ENCODE measurements at places on chromosomes 7 and 10.

DNA sequence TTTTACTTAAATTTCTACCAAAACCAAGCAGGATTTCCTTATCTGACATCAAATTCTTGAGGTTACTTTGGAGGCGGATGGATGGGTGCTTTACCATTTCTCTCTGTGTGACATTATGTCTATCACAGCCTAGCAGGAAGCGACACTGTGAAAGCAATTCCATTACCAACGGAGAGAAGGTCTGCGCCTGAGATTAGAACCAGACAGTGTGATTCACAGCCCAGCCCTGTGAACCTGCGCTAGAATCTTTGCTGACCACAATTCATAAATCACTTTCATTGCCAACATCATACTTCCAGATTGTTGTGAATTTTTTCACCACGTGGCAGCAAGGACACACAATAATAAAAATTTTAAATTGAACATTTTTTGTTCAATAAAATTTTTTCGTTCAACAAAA is 126.5 kb downstream of the CUBN start:
- DNase-seq: peak; percentile 97

DNA sequence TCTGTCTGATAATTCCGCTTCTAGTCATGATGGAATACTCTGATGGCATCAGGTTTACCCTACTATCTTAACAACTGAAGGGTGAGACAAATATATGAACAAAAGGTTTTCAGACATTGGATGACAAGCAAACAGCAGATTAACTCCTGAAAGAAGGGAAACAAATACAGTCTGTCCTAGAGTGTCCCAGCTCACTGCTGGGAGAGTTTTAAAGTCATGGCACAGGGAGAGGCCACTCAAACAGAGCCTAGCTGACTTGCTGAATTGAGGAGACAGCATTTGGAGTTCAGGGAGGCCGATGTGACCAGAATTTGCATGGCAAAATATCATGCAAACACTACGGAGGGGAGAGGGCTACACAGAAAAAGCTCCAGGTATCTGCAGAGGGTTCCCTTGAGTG is 73.1 kb downstream of the MDH2 start:
- DNase-seq: no peak

DNA sequence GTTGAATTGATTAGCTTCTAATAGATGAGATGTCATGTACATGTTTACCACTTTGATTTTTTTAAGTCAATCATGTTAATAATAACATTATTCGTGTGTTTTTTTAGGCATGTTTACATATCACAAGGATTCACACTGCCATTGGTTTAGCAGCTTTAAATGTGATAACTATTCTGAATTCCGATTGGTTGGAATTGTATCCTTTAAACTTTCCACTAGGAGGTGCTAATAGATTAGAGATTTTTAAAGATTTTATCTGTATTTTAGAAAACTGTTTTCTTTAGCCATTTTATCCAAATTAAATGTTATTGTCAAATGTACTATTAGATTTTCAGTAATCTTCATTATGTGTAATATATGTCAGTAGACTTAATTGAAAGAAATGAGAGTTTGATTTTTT is 83.2 kb downstream of the HECTD2 start:
- DNase-seq: peak; percentile 59

DNA sequence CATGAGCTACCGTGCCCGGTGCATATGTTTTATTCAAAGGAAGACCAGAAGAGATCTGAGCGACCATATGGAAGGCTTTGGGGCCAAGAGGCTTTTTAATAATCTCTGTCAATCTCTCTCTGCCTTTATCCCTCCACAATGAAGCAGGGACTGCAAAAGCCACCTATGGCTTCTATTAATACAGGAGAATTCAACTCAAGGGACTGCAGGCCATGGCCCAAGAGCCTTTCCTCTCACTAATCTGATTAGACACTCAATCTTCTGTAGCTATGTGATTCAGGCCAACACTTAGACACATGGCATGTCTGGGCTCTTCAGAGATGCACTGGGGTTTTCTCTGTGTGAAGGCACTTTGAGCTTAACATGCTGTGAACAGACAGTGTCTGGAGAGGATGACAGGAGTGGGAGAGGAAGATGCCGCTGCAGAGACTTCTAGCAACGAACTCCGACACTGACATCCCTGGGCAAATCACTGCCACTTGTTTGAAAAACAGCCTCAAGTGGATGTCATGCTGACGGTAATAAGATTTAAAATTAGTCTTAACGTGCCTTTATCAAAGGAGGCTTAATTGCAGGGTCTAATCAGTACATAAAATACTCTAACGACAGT is 114.4 kb upstream of the AOAH start:
- no peak for DNase-seq

DNA sequence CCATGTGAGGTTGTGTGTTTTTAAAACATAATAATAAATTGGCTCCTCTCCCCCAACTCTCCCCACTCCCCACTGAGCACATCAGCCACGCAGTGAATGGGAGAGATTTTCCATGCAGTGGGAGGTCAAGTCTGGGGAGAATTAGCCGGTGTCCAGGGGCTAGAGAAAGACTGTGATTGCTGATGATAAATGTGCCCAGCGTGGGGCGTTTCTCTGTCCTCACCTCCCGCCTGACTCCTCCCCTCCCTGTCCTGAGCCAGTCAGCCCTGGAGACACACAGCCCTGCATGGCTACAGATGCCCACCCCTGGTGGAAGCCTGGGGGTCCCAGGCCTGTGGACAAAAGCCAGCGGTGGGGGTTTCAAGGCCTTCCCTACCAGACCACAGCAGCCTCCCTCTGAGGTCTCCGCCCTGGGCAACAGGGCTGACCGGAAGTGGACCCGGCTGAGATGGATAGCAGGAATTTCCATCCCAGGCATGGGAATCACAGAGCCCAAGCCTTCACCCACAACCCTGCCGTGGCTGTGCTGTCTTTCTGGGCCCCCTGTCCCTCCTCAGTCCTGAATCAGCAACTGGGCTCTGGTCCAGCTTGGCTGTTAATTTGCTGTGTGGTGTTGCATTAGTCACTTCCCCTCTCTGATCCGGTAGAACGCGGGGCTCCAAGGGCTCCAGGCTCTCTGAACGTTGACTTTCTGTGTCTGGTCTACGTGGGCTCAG is 46.8 kb upstream of the SLC29A3 start:
- DNase-seq: peak; percentile 68

- DNase-seq: peak; percentile 38
Measured at GRCh38 chr7:47211519-47211973, 370.4 kb downstream of the TNS3 start.

DNA sequence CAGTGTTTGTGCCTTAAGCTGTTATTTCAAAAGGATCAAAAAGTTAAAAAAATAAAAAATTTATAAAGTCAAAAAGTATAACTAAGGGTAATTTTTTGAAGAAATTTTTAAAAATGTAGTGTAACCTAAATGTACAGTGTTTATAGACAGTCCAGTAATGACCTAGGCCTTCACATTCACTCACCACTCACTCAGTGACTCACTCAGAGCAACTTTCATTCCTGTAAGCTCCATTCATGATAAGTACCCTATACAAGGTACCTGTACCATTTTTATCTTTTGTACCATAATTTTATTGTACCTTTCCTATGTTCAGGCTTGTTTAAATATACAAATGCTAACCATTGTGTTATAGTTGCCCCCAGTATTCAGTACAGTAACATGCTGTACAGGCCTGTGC is 21.5 kb downstream of the DNAJC9 start:
- no peak for DNase-seq

- peak; percentile 37 for DNase-seq
Measured at GRCh38 chr7:41708581-41709358, 5.9 kb upstream of the INHBA start.

- DNase-seq: no peak
Measured at GRCh38 chr7:78900806-78901205, 552.7 kb downstream of the MAGI2 start.

- peak; percentile 94 for DNase-seq
Measured at GRCh38 chr10:19651549-19651948, 164.7 kb upstream of the PLXDC2 start.

- DNase-seq: no peak
Measured at GRCh38 chr10:14200698-14201544, 129.8 kb downstream of the FRMD4A start.

GRCh38 chr10:94991243-94991888 is 52.9 kb downstream of the CYP2C9 start:
- DNase-seq: no peak

GRCh38 chr10:125521721-125522680 is 161.0 kb downstream of the TEX36 start:
- no peak for DNase-seq

- no peak for DNase-seq
Measured at GRCh38 chr10:55174419-55174818, 373.4 kb upstream of the PCDH15 start.

DNA sequence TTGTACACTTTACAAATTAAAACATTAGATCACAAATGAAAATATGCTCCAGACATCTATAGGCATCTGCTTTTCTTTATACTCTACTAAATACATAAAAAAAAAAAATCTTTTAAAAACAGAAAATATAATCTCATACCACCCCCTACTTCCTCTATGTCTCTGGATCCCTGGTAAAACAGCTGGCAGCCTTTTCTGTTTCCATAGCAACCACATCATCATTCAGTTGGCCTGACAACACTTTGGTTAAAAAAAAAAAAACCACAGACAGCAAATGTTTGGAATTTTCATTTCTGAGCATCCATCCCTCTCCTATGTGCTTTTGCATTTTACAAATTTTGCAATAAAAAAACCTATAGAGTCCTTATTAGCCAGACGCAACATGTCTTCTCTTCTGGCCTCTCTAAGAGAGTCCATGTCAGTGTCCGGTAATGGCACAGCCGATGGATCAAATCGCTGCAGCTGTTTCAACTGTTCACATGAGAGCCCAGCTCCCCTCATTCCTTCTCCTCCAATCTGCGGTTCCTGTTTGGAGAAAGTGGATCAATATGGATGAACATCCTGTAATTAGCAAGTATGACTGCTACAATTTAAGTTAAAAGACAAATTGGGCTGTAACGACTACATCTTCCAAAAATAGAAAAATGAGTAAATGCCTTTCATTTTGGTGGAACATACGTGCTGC is 105.6 kb downstream of the NSUN6 start:
- peak; percentile 17 for DNase-seq

- DNase-seq: no peak
Measured at GRCh38 chr7:50448823-50449222, 1.3 kb downstream of the FIGNL1 start.

DNA sequence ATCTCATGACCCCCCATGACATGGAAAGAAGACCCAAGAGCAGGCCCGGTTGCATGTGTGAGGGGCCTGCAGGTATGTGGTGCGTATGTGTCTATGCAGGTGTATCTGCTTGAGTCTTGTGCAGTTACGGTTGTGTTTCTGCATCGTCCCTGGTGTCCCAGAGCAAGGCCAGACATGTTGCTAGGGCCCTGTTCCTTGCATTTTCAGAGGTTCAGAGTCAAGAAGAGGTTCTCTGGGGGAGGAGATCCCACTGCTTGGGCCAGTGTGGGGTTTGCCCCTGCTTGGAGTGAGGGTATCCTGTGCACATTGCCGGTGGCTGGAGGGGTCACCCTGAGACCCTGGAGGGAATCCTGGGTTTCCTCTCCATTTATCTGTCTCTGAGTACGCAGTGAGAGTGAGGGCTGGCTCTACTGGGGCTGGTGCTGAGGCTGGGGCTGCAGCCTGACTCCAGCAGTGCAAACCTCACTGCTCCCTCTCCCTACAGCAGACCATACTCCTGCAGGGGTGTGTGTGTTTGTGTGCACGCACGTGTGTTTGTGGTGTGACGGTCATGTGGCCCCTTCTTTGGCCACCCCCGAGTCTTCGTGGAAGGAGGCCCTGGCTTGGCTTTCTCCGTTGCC is 4.1 kb downstream of the TRIM8 start:
- no peak for DNase-seq

DNA sequence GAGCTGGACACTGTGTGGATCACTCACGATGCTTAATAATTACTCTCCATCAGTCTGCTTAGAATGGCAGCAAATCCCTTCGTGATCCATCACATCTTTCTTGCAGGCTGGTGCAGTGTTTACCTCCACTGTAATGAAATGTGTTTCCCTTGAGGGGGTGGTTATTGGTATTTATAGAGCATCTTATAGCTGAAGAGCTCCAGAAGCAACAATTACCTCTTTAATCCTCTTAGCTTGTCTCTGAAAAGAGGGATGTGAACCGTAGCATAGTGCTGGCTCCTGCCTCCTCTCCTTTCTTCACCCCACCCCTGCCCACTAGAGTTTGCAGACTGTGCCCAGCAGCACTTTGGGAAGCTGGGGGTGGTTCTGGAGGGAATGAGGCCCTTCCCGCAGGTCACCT is 132.6 kb downstream of the CAMK1D start:
- no peak for DNase-seq

DNA sequence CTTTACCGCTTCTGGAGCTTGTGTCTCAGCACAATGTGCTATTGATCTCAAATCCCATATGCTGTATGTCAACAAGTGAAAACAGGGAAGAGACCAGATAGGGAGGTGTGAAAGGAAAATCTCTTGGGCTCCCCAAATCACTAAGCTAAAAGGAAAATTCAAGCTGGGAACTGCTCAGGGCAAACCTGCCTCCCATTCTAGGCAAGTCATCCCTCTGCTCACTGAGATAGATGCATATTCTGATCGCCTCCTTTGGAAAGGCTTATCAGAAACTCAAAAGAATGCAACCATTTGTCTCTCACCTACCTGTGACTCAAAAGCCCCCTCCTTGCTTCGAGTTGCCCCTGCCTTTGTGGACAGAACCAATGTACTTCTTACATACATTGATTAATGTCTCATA is 161.1 kb upstream of the LYZL1 start:
- no peak for DNase-seq

DNA sequence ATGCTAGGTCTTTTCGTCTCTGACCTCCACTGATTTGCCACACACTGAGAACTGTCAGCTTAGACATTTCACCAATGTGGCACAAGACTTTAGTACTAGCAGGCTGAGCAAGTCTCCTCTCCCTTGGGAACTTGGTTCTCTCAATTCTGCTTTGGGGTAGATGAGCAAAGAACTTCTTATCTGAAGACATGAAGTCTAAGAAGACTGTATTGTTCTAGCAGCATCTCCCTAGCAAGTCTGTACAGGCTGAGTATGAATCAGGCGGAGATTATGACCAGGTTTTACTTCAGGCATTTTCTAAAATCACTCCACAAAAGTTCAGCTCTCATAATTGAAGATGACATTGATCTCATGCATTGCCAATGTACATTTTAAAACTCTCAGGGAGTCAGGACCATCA is 23.8 kb upstream of the STN1 start:
- no peak for DNase-seq

- no peak for DNase-seq
Measured at GRCh38 chr7:50674896-50675835, 107.5 kb downstream of the GRB10 start.

- no peak for DNase-seq
Measured at GRCh38 chr7:114422507-114423501, 8.2 kb downstream of the FOXP2 start.

GRCh38 chr7:158414486-158414961 is 173.1 kb downstream of the PTPRN2 start:
- DNase-seq: no peak

GRCh38 chr7:158863611-158864506 is 7.5 kb downstream of the DYNC2I1 start:
- DNase-seq: peak; percentile 95

Data from AG10803 (cell line).